CMK (cell line): ENCODE measurements at places on chromosomes 12 and 14.

DNA sequence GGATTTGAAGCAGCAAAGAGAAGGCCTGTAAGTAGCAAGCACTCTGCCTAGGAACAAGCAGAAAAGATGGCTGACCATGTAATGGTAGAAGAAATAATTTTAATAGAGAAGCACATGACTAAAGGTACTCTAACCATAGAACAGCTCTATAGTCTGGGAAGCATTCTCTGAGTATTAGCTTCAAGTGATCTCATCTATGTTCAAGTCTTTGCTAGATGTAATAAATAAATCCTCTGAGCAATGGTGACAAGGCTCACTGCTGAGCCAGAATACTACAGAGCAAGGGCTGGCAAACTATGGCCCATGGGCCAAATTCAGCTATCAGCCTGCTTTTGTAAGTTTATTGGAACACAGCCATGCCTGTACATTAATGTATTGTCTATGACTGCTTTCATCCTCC lies 84.8 kb downstream of the PEBP1 start:
- DNase-seq: no peak

GRCh38 chr12:50984586-50985298 lies 32.4 kb downstream of the HIGD1C start:
- no peak for DNase-seq

- DNase-seq: no peak
These were observed 13.7 kb upstream of the ST8SIA1 start for GRCh38 chr12:22348208-22348607.

- DNase-seq: no peak
These were observed 15.1 kb downstream of the PLBD2 start for GRCh38 chr12:113373440-113373839.

- DNase-seq: no peak
These were observed 20.3 kb upstream of the FAIM2 start for GRCh38 chr12:49923880-49924556.

DNA sequence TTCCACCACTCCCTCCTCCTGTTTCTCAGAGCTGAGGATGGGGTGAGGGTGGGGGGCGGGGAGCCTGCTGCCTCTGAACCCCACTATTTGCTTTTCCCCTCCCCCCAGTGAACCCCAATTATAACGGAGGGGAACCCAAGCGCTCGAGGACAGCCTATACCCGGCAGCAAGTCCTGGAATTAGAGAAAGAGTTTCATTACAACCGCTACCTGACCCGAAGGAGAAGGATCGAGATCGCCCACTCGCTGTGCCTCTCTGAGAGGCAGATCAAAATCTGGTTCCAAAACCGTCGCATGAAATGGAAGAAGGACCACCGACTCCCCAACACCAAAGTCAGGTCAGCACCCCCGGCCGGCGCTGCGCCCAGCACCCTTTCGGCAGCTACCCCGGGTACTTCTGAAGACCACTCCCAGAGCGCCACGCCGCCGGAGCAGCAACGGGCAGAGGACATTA lies 1.1 kb downstream of the HOXC4 start:
- DNase-seq: no peak

- no peak for DNase-seq
These were observed 10.7 kb downstream of the UBE3B start for GRCh38 chr12:109488051-109488665.

GRCh38 chr14:60204104-60204842 lies 39.1 kb upstream of the DHRS7 start:
- DNase-seq: no peak

GRCh38 chr14:89027097-89027740 lies 202.8 kb downstream of the TTC8 start:
- no peak for DNase-seq

DNA sequence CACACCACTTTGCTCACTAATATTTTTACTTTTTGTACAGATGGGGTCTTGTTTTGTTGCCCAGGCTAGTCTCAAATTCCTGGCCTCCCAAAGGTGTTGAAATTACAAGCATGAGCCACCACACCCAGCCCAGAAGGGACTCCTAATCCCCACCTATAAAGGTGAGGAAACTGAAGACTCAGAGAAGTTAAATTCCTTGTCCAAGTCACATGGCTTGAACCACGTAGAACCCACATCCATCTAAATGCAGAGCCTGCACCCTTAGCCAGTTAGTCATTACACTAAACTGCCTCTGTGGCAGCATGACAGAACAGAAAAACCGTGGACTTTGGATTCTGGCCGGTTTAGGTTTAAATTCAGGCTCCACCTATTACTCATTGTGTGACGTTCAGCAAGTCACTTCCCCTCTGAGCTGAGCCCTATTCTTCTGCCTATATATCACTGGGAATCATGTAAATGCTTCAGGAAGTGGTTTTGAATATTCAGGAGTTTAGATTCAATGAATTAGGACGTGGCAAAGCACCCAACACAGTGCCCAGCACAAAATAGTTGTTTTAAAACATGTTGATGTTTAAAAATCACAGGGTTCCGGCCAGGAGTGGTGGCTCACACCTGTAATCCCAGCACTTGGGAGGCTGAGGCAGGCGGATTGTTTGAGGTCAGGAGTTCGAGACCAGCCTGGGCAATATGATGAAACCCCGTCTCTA lies 3.0 kb upstream of the CORO1C start:
- no peak for DNase-seq

GRCh38 chr12:66011731-66012130 lies 118.8 kb downstream of the LLPH start:
- no peak for DNase-seq

DNA sequence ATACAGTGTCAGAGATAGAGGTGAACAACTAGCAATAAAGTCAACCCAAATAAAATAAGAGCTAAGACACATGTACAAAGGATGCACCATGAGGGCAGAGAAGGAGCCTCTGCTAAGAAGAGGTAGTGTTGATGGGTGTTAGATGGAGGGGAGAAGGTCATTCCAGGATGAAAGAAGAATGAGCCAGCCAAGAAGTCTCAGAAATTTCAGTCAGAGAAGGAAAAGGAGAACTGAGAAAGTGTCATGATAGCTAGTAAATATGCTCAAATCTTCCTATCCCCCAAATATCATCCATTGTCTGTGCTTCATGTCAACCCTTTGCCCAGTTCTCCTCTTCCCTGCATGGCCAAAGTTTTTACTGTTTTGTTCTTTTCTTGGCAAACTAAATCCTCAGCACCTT lies 225.2 kb upstream of the BTG1 start:
- DNase-seq: no peak

GRCh38 chr12:16581416-16581815 lies 24.5 kb downstream of the LMO3 start:
- DNase-seq: no peak

DNA sequence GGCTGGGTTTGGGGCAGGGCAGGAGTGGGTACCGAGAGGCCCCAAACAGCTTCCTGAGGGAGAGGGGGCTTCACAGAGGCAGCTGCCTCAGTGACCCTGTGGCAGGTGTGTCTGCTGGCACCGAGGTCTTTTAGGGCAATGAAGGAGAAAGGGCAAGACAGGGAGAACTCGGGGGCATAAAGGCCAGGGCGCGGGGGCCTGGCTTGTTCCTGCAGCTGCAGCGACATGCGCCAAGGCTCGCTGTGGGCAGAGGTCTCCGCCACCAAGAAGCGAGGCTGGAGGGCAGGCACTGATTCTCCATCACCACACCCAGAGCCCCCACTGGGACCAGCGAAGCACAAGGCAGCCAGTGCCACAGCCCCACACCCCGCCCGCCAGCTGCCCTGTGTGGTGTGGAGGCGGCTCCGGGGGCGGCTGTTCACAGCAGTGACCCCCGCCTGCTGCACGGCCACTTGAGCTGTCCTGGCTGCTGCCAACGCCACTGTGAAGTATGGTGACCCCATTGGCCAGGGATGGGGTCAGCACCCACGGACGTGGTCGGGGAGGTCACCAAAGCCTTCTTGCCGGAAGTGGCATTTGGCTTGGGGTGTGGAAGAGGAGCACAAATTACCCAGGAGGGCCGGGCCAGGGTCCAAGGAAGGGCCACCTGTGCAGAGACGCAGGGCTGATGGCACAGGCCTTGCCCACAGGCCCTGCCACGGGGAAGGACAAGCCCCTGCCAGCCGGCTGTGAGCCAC lies 16.4 kb downstream of the BAG5 start:
- DNase-seq: no peak

DNA sequence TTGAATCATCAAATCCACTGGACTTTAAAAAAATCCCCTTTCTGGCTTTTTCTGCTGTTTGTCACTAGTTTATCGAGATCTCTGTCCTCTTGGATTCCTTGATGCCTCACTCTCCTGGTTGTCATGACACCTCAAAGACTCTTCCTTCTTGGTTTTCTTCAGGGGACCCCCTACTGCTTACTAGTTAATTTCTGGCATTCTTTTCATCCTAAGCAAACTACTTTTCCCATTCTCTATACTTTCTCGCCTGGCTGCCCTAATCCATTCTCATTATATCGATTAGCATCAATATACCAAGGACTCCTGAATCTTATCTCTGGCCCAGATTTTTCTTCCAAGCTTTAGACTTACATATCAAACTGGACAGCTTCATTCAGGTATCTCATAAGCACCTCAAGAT lies 98.6 kb downstream of the NEDD1 start:
- no peak for DNase-seq

DNA sequence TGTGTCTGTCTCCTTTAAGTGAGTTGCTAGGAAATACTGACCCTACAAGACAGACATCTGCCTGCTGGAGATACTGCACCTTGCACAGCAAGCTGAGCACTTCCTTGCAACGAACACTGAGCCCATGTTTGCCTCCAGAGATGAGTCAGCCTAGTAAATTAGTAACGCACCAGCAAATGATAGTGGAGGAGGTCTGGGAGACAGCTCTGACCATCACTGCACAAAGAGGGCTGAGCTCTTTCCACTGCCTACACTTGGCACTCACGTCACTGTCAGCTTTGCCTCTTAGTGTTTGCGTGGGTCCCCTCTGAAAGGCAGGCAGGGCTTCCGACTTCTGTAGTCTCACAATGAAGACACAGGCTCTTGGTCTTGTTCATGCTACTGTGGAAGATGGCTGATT lies 109.0 kb downstream of the APAF1 start:
- DNase-seq: no peak

DNA sequence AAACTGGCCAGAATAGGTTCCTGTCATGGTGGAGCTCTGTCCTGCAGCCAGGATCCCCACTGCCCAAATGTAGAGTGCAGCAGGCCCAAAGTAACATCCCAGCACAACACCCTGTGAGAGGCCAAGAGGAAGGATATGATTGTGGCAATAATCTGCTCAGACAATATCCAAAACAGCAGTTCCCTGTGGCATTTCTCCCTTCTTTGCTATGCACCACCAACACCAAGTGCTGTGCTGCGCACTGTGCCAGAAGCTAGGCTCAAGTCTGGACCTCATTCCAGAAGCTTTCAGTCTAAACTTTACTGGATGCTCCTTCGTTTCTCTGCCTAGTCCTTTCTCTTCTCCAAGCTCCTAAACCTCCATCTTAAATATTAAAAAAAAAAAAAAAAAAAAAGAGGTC lies 33.4 kb downstream of the SLC11A2 start:
- no peak for DNase-seq

DNA sequence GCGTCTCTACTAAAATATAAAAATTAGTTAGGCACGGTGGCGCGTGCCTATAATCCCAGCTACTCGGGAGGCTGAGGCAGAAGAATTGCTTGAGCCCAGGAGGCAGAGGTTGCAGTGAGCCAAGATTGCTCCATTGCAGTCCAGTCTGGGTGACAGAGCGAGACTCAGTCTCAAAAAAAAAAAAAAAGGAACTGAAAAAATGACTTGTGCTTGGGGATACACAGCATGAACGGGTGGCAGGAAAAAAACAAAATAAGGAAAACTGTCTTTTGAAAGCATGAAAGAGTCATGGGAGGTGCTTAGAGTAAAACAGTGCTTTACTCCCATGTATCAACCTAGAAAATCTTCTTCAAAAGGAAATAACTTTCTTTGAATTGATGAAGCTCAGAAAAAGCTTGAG lies 80.8 kb downstream of the TMTC1 start:
- DNase-seq: no peak

- no peak for DNase-seq
These were observed 80.6 kb upstream of the DAAM1 start for GRCh38 chr14:59107819-59108218.

- DNase-seq: no peak
These were observed 15.7 kb upstream of the PTPRO start for GRCh38 chr12:15306605-15307004.

DNA sequence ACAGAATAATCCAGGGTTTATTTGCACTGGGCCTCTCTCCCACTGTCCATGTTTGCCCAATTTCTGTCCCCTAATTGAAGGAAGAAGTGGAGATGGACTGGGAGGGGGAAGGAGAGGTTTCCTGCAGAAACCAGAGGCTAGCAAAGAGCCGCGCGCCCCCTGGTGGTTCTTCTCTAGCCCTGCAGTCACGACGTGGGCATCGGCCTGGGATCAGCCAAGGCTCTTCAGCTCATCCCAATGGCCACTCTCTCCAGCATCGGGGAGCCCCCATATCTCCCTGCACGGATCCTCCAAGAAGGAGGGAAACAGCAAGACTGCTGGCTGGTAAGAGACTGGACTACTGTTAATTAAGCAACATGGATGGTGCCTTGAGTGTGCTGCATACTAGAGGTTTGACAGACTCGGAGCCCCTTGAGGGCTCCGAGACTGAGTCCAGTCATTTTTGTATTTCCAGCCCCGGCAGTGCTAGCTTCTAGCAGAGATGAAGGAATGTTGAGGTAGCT lies 18.7 kb downstream of the ZBTB39 start:
- no peak for DNase-seq

DNA sequence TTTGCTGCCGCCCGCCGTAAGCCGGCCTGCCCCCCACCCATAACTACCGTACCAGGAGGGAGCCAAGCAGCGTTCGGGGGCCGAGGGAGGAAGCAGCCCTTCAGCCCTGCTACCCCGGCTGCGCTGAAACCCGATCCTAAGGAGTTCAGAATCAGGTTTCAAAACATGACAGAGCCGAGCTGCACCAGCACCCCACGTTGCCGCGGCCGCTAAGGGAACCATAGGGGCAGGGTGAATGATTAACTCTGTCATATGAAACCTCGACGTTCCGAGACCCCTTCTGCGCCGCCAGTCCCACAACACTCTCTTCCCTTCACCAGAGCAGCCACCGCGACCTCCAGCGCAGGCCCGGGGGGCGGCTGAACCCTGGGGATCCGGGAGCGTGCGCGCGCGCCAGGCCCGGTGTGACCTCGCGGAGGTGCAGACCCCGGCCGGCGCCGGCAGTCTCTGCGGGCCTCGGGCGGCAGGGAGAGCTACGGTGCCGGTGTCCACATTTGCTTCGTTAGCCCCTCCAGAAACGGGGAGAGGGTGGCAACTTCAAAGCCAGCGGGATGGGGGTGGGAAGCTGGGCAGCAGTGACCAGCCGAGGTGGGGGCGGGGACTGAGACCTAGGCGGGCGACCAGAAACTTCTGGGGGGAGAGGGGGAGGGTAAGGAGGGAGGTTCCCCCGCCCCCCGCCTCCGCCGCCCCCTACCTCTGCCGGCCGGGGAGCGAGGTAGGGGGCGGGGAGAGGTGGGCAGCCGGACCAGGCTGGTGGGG lies 1.6 kb downstream of the SIX4 start:
- DNase-seq: no peak

- no peak for DNase-seq
These were observed 23.0 kb downstream of the KLRK1 start for GRCh38 chr12:10366875-10367274.

GRCh38 chr14:99128185-99128584 lies 143.8 kb downstream of the BCL11B start:
- no peak for DNase-seq
